ENCODE measurements at places on chromosomes 3 and 15.
A peak's percentile ranks its signal among the peaks of the same experiment; 100 is the strongest.

DNA sequence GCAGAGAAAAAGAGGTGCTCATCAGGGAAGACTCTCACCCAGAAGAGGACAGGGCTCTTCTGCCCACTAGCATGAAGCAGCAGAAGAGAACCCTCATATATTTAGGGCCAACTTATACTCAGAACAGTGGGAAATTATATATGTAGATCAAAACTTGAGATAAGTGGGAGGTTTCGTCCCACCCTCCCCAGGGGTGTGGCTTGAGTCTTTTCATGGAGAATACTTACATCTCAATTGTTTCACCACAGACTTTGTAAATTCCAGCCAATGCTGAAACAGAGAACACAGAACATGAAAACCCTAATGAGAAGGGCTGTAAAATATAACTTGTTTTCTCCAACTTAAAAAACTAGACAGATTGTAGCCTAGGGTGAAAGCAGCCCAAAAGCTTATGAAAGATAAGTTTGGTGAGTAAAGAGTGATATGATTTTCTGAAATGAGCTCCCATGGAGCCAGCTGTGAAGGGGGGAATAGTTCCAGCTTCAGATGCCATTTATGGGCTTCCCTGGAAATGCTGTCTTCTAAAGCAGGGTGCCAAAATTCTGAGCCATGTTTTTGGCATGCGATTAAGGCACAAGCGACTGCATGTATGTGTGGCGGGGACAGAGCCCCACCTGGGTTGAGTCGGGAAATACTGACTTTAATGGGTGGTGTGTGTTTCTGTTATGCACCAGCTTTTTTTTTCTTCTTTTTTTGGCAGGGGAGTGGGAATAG is 92.9 kb downstream of the WDR76 start:
- DNase-seq: no peak
- H3K27ac ChIP-seq: no peak overlapping the region
- no peaks in the 10 kb centered on the region for H3K4me1 ChIP-seq
- no peaks in the 10 kb centered on the region for H3K36me3 ChIP-seq
- no peak overlapping the region for H3K4me3 ChIP-seq

DNA sequence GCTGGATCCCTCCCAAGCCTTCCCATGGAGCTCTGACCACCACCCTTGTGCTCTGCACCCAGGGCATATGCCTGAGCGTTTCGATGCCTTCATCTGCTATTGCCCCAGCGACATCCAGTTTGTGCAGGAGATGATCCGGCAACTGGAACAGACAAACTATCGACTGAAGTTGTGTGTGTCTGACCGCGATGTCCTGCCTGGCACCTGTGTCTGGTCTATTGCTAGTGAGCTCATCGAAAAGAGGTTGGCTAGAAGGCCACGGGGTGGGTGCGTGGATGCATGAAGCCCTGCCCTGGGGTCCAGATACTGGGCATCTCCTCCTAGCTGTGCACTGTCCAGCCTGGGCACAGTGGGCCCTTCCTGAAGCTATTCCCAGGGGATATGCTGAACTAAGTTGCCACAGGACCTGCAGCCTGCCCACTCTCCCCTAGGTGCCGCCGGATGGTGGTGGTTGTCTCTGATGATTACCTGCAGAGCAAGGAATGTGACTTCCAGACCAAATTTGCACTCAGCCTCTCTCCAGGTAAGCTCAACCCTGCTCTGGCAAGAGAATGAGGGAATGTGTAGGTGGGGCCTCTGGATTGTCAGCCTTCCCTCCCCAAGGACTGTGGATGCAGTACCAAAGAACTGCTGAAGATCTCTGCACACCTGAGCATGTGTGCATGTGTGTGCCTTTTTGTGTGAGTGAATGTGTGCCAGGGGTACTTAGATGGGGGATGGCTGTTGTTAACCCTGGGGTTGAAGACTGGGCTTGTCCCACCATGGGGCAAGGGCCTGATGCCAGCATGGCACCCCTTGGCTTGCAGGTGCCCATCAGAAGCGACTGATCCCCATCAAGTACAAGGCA is 2.1 kb downstream of the MYD88 start:
- H3K4me1 ChIP-seq: peaks cover 51% of the 10 kb centered on the region
- DNase-seq: no peak
- H3K36me3 ChIP-seq: peaks cover 31% of the 10 kb centered on the region
- peak overlapping the region; percentile 90 for H3K4me3 ChIP-seq

- no peak overlapping the region for H3K27ac ChIP-seq
- H3K27me3 ChIP-seq: peaks cover 62% of the 10 kb centered on the region
- no peak for DNase-seq
- H3K4me3 ChIP-seq: no peak overlapping the region
These were observed 107.5 kb downstream of the SLC49A4 start for GRCh38 chr3:122902326-122902725.

GRCh38 chr3:52119099-52119498 is 35.1 kb downstream of the POC1A start:
- no peak for DNase-seq
- no peaks in the 10 kb centered on the region for H3K27me3 ChIP-seq
- no peak overlapping the region for H3K4me3 ChIP-seq
- H3K4me1 ChIP-seq: peaks cover 22% of the 10 kb centered on the region

DNA sequence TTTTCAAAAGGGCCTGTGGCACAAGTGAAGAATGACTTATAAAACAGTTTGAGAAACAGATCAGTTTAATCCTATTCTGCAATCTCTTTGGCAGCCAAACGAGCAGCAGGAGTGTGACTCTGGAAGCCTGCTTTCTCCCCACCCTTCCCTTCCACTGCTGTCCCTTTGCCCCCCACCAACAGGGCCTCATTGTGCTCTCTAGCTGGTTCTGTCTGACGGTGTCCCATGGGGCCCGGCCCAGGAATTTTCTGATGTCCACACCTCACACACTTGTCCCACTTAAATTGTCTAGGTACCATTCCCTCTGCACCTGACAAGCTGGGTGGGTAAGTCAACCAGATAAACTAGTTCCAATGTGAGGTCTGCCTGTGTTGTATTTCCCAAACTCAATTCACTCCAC is 16.4 kb downstream of the SLCO2A1 start:
- H3K27ac ChIP-seq: no peak overlapping the region
- H3K36me3 ChIP-seq: no peaks in the 10 kb centered on the region
- H3K4me1 ChIP-seq: no peaks in the 10 kb centered on the region
- H3K27me3 ChIP-seq: peaks cover 24% of the 10 kb centered on the region
- no peak for DNase-seq
- no peak overlapping the region for H3K4me3 ChIP-seq

- H3K4me3 ChIP-seq: no peak overlapping the region
- no peak overlapping the region for H3K27ac ChIP-seq
- H3K36me3 ChIP-seq: no peaks in the 10 kb centered on the region
- DNase-seq: no peak
These were observed 619.0 kb downstream of the MECOM start for GRCh38 chr3:169044331-169045113.

- peaks cover 80% of the 10 kb centered on the region for H3K27me3 ChIP-seq
- DNase-seq: peak; percentile 49
- no peaks in the 10 kb centered on the region for H3K36me3 ChIP-seq
- H3K4me1 ChIP-seq: peaks cover 10% of the 10 kb centered on the region
These were observed at the start of gene GXYLT2 for GRCh38 chr3:72887705-72888545. GXYLT2 (plus strand) TSS chr3:72888046; CDS start chr3:72888234, 188 bp downstream.

GRCh38 chr3:41175365-41175764 is 23.9 kb upstream of the CTNNB1 start:
- H3K27me3 ChIP-seq: peaks cover 26% of the 10 kb centered on the region
- no peak for DNase-seq
- H3K4me1 ChIP-seq: no peaks in the 10 kb centered on the region
- no peak overlapping the region for H3K27ac ChIP-seq
- no peaks in the 10 kb centered on the region for H3K36me3 ChIP-seq
- no peak overlapping the region for H3K4me3 ChIP-seq

DNA sequence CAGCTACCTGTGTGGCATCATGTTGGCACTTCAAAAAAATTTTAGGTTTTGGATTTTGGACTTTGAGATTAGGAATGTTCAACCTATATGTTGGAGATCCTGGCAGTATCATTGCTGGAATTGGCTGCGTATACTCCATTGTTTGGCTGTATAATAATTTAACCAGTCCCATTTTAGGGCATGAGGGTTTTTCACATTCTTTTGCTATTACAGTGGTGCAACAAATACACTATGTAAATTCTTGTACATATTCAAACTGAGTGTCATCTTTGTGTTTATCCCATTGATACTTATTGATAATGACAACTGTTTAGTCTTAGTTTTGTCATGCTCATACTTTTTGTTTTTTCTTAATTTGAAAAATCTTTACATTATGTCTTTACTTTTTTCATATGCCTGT is 6.7 kb downstream of the THUMPD3 start:
- peaks cover 44% of the 10 kb centered on the region for H3K4me1 ChIP-seq
- H3K27me3 ChIP-seq: no peaks in the 10 kb centered on the region
- peaks cover 59% of the 10 kb centered on the region for H3K36me3 ChIP-seq

- no peaks in the 10 kb centered on the region for H3K27me3 ChIP-seq
- no peaks in the 10 kb centered on the region for H3K36me3 ChIP-seq
- H3K4me3 ChIP-seq: no peak overlapping the region
- DNase-seq: no peak
- peaks cover 33% of the 10 kb centered on the region for H3K4me1 ChIP-seq
These were observed 44.7 kb downstream of the TCF12 start for GRCh38 chr15:56963126-56963525.

DNA sequence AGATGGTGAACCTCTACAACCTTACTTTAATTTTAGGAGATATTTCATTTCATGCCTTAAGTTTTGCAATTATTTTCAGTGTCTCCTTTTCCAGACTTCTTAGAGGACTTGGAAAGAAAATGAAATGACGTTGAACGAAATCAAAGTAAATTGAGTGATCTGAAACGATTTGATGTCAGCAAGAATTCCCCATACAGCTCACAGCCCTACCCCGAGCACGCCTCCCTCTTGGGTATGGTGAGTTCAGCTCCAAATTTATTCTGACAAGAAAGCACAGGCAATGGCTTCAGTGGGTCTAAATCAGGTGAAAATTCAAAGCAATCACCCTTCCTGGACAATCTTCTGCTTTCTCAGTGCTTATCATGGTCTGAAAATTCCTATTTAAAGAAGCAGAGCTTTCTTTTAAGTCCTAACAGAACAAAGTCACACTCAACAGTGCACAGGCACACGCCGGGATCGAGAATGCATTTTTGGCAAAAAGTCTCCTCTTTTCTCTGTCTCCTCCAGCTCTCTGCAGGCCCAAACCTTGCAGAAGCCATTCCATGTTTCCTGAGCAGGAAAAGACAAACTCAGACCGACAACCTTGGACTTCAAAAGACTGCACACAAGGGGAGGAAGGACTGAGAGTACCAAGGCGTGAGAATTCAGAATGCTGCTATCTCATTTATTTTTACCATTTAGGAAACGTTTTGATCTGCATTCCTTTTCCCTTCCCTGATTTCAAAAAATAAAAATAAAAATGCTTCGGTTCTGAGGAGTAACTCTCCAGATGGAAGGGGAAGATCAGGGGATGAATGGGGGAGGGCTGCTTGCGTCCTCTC is 72.0 kb downstream of the CCNL1 start:
- peaks cover 4% of the 10 kb centered on the region for H3K27me3 ChIP-seq
- peak overlapping the region; percentile 79 for H3K4me3 ChIP-seq
- DNase-seq: no peak
- peak overlapping the region; percentile 99 for H3K27ac ChIP-seq

DNA sequence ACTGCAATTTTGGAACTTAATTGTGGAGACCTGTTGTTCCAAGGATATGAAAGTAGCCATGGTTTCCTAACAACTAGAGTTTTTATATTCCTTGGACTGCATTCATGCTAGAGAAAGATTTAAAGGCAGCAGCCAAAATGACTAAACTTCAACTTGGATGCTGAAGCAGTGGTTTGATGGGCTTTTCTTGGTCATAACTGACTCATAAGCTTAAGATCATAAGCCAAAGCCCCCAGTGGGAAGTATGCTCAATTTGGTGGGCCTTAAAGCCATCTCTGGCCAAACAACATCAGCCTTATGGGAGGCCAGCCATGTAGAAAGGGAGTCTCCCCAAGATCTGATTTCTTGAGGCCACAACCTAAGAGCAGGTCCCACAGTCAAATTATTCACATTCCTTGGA is 80.2 kb downstream of the ZNF280D start:
- no peaks in the 10 kb centered on the region for H3K4me1 ChIP-seq
- H3K36me3 ChIP-seq: peaks cover 12% of the 10 kb centered on the region
- H3K27ac ChIP-seq: no peak overlapping the region
- DNase-seq: no peak
- no peak overlapping the region for H3K4me3 ChIP-seq

DNA sequence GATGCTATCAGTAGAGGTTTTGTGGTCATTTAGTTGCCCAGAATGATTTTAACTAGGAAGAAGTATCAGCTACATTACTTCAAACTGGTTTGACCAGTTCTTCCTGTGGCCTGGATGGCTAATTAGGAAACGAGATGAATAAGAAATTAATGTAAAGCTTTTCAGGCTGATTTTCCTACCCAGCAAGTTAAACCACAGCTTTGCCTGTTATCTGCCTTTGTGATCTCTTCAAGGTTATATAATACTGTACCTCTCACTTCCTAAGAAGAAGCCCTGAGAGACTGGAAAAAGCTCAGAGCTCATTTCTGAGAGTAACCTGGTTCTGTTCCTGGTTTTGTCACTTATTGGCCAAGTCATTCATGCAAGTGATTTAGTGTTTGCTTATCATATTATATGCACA is 782.2 kb upstream of the GOLIM4 start:
- H3K27ac ChIP-seq: no peak overlapping the region
- no peaks in the 10 kb centered on the region for H3K4me1 ChIP-seq
- H3K36me3 ChIP-seq: no peaks in the 10 kb centered on the region
- H3K27me3 ChIP-seq: no peaks in the 10 kb centered on the region
- DNase-seq: no peak

DNA sequence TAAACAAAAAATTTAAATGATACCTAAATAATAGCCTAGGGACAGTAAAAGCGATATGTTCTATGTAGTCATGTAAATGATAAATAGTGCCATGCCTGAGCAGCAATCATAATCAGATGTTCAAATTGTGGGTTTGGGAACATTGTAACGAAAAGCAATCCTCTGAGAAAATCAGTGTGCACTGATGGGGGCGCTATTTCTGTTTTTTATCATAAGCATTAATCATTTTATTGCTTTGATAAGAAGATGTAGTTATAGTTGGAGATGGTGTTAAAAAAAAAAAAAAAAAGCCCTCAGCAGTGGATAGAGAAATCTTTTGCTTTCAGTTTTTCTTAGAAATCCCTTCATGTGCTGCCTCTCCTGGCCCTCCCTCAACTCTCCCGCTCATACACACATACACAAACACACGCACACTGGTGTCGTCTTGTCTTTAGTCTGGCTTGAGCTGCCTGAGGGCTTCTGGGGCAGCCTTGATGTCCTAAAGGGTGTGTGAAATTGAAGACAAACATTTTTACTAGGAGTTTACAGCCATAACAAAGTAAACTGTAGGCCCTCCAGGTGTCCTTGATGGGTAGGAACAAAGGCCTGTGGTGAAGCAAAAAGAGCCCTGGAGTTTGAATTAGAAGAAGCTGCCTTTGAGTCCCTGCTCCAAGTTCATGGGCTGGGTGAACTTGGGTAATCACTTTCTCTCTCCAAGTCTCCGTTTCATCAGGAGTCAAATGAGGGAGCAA is 428.1 kb downstream of the SOX2 start:
- H3K36me3 ChIP-seq: no peaks in the 10 kb centered on the region
- H3K27ac ChIP-seq: no peak overlapping the region
- H3K4me1 ChIP-seq: no peaks in the 10 kb centered on the region
- H3K27me3 ChIP-seq: no peaks in the 10 kb centered on the region

GRCh38 chr3:55480911-55481743 is 6.0 kb downstream of the WNT5A start:
- peaks cover 71% of the 10 kb centered on the region for H3K27me3 ChIP-seq
- H3K27ac ChIP-seq: no peak overlapping the region
- no peak for DNase-seq
- H3K4me1 ChIP-seq: peaks cover 10% of the 10 kb centered on the region
- no peak overlapping the region for H3K4me3 ChIP-seq

GRCh38 chr3:186487819-186488218 is 56.4 kb downstream of the CRYGS start:
- no peak overlapping the region for H3K4me3 ChIP-seq
- no peak for DNase-seq
- H3K27me3 ChIP-seq: peaks cover 5% of the 10 kb centered on the region

Measured in activated naive CD4-positive, alpha-beta T cell treated with anti-CD3 and anti-CD28 coated beads, Interleukin-2, amount 10 ng/mL, durations not matched to agents 7 days and 5 days (primary cell).